ENCODE measurements at places on chromosomes 12 and 14. TPM values are rescaled to one million over a fixed set of nuclear protein-coding genes. Genes with fewer than 3 reads are reported as not detected.

Gene GSC
- total RNA-seq, result 0.42 TPM

Gene CLEC9A
- total RNA-seq, result 0.42 TPM

Gene TAS2R9
- not detected for total RNA-seq

Gene CDCA3
- 0.10 TPM for total RNA-seq

Gene EML5
- 3.8 TPM for total RNA-seq

Gene ISCA2
- 17.1 TPM for total RNA-seq

Gene SLC17A8
- total RNA-seq, result not detected

Gene GPHN
- total RNA-seq, result 7.8 TPM

Measured in mononuclear cell (primary cell).